ENCODE measurements at places on chromosomes 1 and 21.

- DNase-seq, result no peak
Measured at GRCh38 chr1:209048941-209049669, 534.4 kb upstream of the CAMK1G start.

DNA sequence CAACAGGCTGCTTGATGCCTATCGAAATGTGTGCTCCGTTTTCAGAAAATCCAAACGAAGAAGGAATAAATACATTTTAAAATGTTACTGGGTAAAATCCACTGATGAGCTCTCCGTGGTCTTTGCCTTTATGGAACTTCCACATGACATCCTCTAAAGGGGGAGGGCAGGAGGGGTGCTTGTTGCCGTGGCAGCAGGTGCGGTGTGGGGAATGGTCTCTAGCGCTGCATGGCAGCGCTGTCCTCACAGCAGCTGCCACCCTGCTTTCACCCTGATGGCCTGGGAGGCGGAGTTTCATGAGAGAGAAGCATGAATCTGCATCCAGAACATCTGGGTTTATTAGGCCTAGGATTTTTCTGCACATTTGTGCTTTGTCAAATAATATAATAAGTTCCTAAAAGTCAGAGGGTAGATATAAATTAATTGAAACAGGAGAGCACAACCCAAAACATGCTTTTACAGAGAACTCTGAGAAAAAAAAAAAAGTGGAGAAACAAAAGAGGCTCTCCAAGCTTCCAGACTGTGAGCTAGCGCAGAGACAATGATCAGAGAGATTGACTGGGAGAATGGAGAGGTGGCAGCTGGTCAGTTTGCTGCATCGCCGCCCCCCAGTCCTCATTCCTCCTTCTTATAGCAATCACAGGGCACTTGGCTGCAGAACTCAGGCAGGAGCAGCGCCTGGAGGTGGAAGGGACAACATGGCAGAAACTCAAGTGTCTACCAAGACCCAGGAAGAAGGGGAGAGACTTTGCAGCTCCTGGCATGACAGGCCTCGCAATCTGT lies 228.6 kb downstream of the DSCAM start:
- no peak for DNase-seq

- DNase-seq, result no peak
Measured at GRCh38 chr1:19354531-19354981, 42.4 kb downstream of the SLC66A1 start.

GRCh38 chr1:111372336-111372965 lies 55.1 kb downstream of the OVGP1 start:
- no peak for DNase-seq

GRCh38 chr1:203183828-203184227 lies 2.7 kb downstream of the CHI3L1 start:
- DNase-seq, result no peak

GRCh38 chr21:43919871-43920801 lies 55.1 kb downstream of the AGPAT3 start:
- no peak for DNase-seq

GRCh38 chr1:19436716-19437476 lies 48.4 kb downstream of the CAPZB start:
- no peak for DNase-seq

- no peak for DNase-seq
Measured at GRCh38 chr1:6345009-6345408, 48.6 kb downstream of the ACOT7 start.

Data from trophoblast cell (in vitro differentiated cells and primary cell).